ENCODE measurements at places on chromosomes 6 and 20. TPM values are rescaled to one million over a fixed set of nuclear protein-coding genes. Genes with fewer than 3 reads are reported as not detected.

DNA sequence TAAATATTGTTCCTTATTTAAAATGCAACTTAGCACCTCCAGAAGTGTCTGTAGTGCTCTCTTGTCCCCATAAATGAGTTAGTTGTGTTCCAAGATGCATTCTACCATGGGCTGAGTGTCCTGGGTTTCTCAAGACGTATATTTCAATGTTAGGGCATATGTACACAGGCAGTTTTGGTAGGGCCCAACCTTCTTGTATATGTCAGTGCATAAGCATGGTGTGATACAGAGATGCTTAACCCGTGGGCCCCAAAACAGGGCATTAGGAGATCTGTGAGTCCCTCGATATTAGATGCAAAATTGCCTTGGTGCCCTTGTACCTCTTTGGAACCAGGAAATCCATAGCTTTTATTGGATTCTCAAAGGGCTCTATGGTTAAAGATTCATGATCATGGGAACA is 91.5 kb upstream of the HIVEP1 start:
- H3K4me1 ChIP-seq = peaks cover 2% of the 10 kb centered on the region
- no peak overlapping the region for H3K4me3 ChIP-seq
- H3K27ac ChIP-seq = no peak overlapping the region
- H3K27me3 ChIP-seq = no peaks in the 10 kb centered on the region

RAB23 gene
- 15.3 TPM for total RNA-seq

- H3K36me3 ChIP-seq = no peaks in the 10 kb centered on the region
- no peak overlapping the region for H3K27ac ChIP-seq
- H3K27me3 ChIP-seq = no peaks in the 10 kb centered on the region
- no peak overlapping the region for H3K4me3 ChIP-seq
- no peak for DNase-seq
These were observed 27.3 kb downstream of the RIN2 start for GRCh38 chr20:19785173-19785982.

- H3K27me3 ChIP-seq = no peaks in the 10 kb centered on the region
- H3K4me1 ChIP-seq = no peaks in the 10 kb centered on the region
- DNase-seq = peak; percentile 83
These were observed 125.4 kb downstream of the OPRM1 start for GRCh38 chr6:154164397-154164796.

Data from ovary (tissue), 10 donors.